ENCODE measurements at places on chromosomes 3 and 15.

DNA sequence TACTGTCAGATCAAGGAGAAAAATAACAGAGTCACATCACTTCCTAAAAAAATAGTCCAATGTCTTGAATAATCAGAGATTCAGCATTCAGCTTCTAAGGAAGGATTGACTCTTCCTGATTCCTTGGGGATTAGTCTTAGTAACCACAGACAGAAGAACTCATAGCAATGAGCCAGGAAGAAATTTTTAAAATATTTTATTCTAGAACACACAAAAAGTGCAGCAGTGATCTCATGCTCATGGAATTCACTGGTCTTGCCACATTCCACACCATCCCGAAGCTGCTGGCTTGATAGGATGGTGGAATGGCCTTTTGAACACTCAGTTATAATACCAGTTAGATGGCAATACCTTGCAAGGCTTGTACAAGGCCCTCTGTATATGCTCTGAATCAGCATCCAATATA, 43.0 kb upstream of the ABI3BP start:
- DNase-seq = no peak

DNA sequence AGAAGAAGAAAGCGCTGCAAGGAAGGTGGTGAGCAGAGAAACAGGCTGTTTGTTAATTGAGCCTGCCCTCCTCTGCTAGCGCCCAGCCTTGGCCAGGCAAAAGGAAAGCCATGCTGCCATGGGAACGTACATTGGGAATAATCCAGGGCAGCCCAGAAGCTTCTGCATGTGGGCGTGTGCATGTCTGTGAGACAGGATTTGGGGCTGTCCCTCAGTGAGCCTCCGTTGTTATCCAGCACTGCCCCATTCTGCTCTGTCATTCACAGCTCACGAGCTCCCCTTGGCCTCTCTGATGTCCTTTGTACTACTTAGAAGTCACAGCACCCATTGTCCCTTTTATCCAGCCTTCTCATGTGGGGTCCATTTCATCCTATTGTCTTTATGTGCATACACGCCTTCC, 239.1 kb upstream of the ROPN1 start:
- no peak for DNase-seq

- DNase-seq = no peak
Observed at GRCh38 chr3:180640987-180641386, 38.3 kb downstream of the CCDC39 start.

GRCh38 chr3:64223791-64224745, 1.2 kb downstream of the PRICKLE2 start:
- DNase-seq = no peak

DNA sequence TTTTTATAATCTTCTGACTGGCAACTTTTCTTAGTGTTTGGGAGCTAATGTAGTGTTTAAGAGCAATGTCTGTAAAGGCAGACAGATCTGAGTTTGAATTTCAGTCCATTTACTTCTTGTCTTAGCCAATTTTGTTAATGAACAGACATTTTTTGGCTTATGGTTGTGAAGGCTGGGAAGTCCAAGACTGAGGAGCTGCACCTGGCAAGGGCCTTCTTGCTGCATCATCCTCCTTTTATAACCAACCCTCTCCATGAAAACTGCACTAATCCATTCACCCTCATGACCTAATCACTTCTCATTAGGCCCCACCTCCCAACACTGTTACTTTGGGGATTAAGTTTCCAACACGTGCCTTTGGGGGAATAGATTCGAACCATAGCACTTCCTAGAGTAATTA, 164.5 kb downstream of the GAP43 start:
- no peak for DNase-seq

DNA sequence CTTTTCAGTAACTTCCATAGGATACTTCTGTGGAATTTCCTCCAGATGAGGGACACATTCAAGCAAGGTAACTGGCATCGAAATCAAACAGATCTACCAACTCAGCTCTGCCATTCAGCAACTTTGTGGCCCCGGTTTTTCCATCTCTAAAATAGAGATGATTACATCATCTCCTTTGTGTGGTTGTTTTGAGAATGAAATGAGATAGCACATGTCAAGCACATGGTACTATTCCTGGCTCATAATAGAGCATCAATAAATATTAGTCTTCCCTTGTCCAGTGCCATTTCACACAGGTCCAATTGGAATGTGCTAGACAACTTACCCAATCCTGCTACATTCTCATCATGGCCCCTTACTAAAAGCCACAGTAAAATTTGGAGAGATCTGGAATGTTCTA, 24.2 kb upstream of the TM4SF4 start:
- no peak for DNase-seq

- DNase-seq = no peak
Observed at GRCh38 chr3:137854533-137855261, 90.6 kb downstream of the SOX14 start.

DNA sequence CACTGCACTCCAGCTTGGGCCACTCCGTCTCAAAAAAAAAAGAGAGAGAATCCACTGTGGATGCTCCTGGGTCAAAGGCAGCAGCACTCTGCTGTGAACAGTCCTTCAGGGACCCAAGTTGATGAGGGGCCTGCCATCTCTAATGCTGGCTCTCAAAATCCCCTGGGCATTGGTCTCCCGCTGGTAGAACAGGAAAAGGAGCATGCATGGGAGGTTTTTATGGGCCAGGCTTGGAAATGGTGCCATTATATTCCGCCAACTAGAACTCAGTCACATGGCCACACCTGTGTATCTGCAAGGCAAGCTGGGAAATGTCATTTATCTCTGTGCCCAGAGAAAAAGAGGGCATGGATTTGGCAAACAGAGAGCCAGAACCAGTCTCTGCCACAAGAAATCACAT, 3.4 kb upstream of the DIS3L start:
- no peak for DNase-seq

DNA sequence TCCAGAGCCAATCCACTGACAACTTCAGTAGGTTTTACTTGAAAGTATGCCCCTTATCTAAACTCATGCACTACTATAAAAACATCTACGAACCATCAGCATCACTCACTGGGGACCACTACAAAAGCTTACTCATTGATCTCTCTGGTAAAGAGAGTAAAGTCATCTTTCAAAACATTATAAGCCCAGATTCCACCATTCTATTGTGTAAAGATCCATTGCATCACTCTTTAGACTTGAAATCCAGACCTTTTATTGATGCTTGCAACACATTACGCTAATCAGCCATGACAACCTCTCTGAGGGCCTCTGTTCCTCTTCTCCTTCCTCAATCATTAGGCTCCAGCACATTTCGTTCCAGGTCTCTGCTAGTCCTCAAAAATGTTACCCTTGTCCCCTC, 248.9 kb upstream of the WNT5A start:
- no peak for DNase-seq

GRCh38 chr15:31285772-31286261, 40.8 kb upstream of the KLF13 start:
- DNase-seq = no peak

GRCh38 chr3:73249047-73249446, 187.6 kb downstream of the EBLN2 start:
- DNase-seq = no peak

DNA sequence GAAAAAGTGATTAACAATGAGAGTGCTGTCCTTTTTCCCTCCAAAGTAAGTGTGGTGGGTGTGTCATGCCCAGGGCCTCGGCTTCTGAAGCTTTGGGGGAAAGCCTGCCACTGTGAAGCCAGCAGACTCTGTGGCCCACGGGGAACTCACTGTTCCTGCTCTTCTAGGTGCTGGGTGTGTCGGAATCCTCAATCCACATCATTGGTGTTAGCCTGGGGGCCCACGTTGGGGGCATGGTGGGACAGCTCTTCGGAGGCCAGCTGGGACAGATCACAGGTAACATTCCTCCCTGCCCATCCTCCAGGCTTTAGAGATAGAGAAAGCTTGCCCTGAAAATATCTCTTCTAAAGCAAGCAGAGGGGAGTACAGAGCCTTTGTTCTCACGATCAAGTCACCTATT, 11.6 kb downstream of the PLA1A start:
- DNase-seq = no peak

DNA sequence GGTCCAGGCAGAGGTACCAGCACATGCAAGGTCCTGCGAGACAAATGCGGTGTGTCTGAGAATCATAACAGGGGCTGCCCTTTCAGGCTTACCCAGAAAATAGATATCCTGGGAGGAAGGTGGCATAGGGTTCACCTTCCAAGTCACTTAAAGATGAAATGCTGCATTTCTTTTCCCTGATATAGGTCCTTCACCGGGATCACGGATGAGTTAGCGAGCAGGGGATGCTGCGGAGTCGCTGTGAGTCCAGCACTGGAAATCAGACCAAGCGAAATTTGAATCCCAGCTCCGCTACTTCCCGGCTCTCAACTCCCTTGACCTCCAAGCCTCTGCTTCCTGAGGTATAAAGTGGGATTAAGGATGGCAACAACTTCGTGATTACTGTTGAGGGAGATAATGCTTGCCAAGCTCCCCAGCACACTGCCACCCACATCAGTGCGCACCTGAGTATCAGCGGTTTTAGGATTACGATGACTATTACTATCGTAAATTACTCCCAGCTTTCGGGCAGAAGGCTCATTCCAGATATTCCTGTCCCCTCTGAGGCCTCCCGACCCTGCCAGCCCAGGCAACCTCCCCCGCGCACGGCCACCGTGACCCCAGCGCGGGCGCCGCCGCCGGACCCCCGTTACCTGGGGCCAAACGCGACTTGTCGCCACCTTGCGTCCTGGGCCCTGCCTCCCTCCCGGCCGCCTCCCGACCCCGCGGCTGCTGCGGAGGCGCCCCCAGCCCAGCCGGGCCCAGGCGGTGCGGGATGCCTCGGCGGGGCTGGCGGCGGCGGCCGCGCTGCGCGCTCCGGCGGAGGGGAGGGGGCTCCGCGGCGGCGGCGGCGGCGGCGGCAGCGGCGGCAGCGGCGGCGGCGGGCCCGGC, 589 bp upstream of the GPR27 start:
- DNase-seq = peak; percentile 45

DNA sequence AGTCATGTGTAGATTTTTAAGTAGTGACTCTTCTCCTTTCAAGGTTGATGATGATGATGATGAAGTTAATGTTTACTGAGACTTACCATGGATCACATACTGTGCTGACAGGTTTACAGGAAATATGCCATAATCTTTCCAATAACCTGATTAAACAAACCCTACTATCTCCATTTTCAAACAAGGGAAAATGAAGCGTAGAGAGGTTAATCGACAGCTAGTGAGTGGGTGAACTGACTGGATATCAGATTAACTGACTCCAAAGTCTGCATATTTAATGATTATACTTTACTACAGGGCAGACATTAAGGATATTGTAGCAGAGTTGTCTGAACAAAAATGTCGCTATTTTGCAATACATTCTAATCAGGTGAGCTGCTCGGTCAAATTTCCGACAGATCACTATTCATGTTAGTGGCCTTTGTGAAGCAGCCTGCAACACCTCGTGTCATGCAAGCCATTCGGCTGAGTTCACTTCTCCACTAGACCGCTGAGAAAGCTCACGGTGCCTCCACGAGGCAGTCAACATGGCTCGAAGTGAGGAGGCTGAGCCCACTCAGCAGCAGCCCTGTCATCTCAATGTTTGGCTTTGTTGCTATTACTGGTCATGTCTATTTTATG, 264.2 kb downstream of the NFKBIZ start:
- DNase-seq = no peak

GRCh38 chr3:125440559-125440955, 65.4 kb upstream of the ZNF148 start:
- no peak for DNase-seq

GRCh38 chr3:145807990-145808389, 353.0 kb downstream of the PLOD2 start:
- peak; percentile 33 for DNase-seq

GRCh38 chr15:95247071-95247984, 1016.0 kb downstream of the MCTP2 start:
- peak; percentile 12 for DNase-seq

GRCh38 chr15:39942101-39942752, 8.3 kb downstream of the EIF2AK4 start:
- no peak for DNase-seq

GRCh38 chr15:99429681-99430081, 136.1 kb upstream of the MEF2A start:
- DNase-seq = no peak

DNA sequence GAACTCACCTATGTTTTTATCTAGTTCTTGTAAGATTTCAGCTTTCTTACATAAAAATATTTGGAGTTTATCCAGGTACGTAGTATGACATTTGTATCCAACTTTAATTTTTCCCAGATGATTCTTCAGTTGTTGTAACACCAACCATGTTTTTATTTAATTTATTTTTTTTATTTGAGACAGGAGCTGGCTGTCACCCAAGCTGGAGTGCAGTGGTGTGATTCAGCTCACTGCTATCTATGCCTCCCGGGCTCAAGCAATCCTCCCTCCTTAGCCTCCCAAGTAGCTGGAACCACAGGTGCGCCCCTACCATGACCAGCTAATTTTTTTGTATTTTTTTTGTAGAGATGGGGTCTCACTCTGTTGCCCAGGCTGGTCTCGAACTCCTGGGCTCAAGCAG, 6.6 kb downstream of the XYLB start:
- DNase-seq = no peak

- DNase-seq = no peak
Observed at GRCh38 chr3:5787861-5788488, 600.5 kb downstream of the EDEM1 start.

DNA sequence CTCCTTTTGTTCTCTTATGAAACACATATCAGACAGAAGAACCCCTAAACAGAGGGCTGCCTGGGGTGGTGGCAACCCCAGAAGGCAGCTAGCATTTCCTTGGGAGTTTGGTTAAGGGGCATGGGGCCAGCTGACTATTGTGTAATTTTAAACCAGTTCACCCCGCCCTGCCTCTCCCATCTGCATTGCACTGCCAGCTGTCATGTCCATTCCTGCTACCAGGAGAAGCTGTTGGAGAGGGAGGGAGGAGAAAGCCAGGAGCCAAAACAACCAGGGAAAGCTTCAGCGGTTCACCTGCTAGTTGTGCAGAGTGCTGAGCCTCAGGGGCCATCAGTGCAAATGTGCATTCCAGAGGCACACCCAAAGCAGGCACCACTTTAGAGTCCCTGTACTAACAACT, 47.6 kb upstream of the ATP1B3 start:
- no peak for DNase-seq

DNA sequence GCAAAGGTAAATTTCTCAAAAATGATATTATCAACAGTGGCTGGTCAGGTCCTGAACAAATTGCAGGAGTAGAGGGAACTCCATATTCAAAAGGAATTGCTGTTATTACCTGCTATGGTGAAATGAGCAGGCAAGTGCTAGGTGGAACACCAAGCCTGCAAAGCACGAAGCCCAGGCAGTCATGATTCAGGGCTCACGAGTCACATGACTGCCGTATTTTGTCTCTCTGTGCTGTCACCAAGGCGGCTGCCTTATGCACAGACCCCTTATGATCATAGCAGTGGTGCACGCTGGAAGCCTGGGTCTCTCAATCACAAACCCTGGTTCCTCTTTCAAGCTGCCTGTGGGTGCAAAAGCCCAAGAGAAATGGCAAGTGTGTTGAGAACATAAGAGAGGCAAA, 24.4 kb downstream of the SLC12A1 start:
- DNase-seq = no peak

DNA sequence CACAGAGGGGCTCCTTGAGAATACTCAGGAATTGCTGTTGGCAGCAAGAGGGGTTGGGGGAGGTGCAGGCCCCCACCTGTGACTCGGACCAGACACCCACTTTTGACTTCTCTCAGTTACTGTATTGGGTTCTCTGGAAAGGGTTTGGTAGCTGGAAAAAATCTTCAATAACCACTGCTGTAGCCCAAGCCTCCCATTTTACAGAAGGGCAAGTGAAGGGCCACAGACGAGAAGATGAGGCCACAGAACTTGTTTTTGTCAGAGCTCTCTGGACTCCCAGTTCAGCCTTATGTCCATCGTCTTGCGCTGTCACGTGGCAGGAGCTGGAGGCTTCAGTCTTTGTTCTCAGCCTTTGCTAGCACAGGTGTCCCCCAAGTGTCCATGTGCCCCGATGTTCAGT, 12.7 kb upstream of the TATDN2 start:
- DNase-seq = no peak

- DNase-seq = no peak
Observed at GRCh38 chr3:127462111-127462655, 128.3 kb downstream of the TPRA1 start.
